ENCODE measurements at places on chromosomes 11 and 22.

GRCh38 chr22:49377306-49377705 lies 450.4 kb downstream of the BRD1 start:
- DNase-seq: no peak

DNA sequence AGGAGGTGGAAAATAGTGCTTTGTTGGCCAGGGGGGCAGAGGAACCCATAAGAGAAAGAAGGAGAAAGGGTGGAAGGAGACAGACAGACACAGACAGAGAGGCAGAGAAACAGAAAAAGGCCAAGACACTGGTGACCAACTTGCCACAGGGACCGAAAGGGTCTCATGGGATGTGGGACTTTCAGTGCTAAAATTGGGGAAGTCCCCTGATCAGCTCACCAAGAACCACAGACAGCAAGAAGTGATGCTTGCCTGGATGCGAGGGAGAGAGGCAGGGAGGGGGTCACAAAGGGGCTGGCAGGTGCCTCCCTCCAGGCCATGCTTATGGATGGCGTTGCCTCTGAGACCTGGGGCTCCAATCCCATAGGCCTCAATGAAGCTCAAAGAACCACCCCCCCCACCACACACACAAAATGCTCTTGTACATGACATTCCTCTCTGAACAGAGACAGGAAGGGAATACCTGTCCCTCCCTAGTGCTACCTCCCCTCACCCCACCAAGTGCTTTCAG lies 413.4 kb downstream of the MN1 start:
- no peak for DNase-seq

- DNase-seq: no peak
Observed at GRCh38 chr11:64207256-64208085, 950 bp downstream of the FERMT3 start.

DNA sequence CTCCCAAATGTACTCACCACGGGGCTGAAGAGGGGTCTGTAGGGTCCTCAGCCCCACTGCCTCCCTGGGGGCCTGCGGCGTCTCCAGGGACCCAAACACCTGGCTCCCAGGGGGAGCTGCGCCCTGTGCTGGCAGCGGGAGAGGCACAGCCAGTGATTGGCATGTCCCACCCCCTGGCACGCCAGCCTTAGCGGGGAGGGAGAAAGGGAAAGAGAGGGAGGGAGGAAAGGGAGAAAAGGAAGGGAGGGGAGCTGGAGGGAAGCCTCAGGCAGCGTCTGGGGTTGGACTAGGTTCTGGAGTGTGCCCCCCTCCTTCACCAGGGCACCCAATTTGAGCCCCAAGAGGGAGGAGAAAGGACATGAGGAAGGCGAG lies at the start of gene CHRM1:
TSS of gene CHRM1 (minus strand) at position 163 of the 372 bp plus-strand sequence. CDS start 10,263 bp downstream, outside the sequence.
- peak; percentile 31 for DNase-seq

- no peak for DNase-seq
Observed at GRCh38 chr11:73538381-73538872, 59.5 kb downstream of the FAM168A start.

DNA sequence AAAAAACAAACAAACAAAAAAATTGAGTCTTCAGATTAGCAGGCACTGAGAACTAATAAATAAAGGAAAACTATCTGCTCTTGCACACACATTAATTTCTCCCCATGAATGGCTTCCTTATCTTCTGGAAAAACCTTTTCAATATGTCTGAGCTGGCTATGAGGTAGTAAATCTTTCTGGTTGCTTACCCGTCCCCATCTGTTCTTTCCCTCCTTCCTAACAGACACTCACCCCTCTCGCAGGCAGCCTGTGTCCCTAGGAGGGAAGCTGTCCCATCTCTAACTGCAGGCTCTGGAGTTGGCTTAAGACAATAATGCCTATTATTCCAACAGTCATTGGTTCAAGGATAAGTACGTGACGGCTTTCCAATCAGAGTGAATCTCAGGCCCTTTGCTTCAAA lies 8.2 kb upstream of the SCUBE2 start:
- DNase-seq: no peak

DNA sequence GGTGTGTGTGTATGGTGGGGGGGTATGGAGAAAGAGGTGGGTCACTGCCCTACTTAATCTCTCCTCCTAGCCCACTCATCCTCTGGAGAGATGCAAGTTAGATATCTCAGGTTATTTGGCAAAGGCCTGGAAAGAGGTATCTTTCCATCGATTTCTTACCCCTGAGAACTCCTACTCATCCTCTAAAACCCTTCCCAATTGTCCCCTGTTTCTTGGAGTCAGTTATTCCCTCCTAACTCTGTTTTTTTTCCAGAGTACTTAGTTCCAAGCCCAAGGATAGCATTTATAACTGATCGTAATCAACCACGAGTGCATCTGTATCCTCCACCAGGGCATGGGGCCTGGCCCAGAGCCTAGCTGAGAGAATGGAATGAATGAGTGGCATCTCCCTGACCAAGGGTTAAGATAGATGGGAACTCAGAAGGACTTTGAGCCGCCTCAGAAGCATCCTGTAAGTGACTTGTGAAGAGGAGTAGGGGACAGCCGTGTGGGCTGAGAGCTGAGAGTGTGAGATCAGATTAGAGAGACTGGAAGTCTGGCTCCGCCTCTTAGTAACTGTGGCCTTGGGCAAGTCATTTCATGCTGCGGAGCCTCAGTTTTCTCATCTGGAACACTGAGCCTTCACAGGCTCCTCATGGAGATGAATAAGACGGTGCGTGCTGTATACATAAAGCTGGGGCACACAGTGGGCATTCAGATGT lies 16.2 kb downstream of the CD6 start:
- no peak for DNase-seq

DNA sequence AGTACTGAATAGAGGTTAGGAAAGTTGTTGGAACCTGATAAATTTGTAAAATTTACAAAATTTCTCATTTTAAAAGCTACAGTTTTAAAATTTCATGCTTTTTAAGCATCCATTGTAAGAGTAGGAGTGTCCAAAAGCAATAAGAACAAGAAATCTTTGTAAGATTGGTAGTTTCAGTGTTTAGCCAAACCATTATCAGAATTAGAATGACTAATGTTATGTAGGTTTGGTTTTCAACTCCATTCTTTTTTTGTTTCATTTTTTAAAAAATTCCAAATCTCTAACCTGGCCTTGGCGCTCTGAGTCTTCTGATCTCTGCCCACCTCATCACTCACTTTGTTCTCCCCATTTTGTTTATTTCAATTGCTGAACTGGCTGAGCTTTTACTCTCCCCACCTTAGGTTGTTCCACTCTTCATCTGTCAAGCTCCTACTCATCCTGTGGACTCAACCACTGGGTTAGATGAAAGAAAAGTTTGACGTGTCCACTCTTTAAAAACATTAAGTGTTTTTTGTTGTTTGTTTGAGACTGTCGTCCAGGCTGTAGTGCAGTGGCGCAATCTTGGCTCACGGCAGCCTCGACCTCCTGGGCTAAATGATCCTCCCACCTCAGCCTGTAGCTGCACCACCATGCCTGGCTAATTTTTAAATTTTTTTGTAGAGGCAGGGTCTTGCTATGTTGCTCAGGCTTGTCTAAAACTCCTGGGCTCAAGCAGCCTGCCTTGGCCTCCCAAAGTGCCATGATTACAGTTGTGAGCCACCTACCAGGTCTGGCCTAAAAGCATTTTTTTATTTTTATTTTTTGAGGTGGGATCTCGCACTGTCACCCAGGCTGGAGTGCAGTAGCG lies 14.0 kb downstream of the EP300 start:
- no peak for DNase-seq

GRCh38 chr22:48750826-48751440 lies 1076.7 kb downstream of the BRD1 start:
- DNase-seq: no peak
